ENCODE measurements at places on chromosomes 6 and 20.

DNA sequence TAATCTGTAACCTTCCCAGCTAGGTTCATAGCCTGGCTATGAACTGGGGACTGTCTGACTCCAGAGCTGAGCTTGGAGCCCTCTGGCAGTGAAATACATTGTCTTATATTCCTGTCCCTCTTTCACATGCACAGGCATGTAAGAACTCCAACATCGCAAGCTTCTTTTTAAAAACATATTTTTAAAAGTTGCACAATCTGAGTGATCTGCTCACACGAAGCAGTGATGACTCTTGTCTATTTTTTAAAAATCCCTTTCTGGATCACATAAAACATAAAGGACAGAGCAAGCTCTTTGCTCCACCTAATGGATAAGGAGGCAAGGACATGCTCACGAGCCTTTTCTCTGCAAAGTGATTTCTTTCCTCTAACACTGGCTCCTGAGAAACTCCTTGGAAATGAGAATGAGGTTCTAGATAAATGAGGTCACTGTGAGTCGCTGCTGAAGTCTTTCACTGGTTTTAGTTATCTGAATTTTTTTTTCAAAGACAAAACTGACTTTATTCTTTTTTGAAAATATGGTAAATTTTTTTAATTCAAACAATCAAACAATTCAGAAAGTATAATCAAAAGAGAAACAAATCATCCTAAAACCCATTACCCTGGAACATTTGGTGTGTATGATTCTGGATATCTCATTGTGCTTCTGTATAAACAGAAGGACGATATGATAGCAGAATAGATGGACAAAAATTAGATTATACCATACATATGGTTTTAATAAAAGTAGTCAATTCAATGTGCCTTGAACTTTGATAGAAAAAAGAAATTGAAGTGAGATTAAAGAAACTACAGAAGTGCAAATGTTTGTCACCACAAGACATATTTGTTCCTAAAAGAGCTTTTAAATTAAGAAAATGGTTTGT lies 30.8 kb downstream of the IL20RA start:
- no peak for DNase-seq

DNA sequence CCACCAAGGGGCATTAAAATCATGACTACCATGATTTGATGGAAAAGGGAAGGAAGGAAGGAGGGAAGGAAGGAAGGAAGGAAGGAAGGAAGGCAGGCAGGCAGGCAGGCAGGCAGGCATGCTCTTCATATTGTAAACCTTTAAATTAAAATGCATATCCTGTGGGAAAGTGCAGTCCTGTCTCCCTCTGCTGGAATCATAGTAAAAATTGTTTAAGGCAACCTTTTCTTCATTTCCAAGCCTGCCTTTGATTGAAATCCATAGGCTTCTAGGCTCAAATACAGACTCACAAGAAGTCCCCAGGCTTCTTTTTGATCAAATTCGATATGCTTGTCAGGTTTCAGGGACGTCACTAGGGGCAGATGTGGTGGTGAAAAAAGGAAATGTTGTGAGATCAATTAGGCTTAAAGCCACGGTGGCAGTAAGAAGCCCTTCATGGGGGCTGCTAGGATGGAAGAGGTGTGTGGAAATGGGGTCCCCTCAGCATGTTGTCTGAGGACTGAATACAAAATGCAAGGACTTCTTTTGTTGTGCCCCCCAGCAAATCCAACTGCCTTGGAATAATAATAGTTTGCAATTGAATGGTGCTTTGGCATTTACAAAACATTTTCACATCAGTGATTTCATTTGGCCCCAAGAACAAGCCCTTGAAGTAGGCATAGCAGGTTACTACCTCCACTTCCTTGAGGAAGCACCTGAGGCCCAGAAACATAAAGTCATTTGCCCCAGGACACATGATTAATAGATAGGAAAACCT lies 25.6 kb upstream of the GABRR1 start:
- no peak for DNase-seq

- no peak for DNase-seq
Measured at GRCh38 chr20:13305284-13305683, 84.2 kb downstream of the ISM1 start.

DNA sequence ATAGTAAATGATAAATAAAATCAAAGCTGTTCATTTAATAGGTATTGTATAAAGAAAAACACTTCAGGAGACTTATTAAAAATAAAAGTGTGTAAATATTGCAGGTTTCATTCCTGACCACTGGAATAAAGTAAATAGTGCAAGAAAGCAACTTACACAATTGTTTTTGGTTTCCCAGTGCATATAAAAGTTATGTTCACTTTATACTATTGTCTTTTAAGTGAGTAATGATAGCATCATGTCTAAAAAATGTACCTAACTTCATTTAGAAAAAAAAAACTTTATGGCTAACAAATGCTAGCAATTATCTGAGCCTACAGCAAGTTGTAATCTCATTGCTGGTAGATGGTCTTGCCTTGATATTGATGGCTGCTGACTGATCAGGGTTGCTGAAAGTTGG lies 726.6 kb upstream of the POU3F2 start:
- DNase-seq: no peak

GRCh38 chr6:24408719-24409410 lies 6.1 kb downstream of the MRS2 start:
- DNase-seq: no peak

GRCh38 chr6:16206595-16207037 lies 31.8 kb upstream of the GMPR start:
- DNase-seq: peak; percentile 19

- DNase-seq: no peak
Measured at GRCh38 chr6:151765444-151765886, 42.0 kb upstream of the ESR1 start.

GRCh38 chr20:10565922-10566897 lies 107.6 kb downstream of the JAG1 start:
- DNase-seq: peak; percentile 34

DNA sequence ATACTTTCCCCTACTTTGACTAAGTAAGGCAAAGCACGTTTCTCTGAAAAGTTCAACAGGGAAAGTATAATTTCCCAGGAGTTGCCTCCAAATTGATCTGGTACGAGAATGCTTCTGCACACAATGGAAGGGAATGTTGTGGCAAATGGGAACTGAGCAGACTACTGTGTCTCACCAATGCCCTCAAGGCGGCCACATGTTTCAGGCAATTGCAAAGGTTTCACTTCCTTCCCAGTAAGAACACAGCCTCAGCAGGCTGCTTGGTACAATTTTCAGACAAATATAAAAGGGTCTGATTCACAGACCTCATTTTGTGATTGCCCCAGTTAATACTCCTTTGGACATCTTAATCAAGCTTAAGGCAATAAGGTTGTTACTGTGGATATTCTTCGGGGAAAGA lies 71.2 kb downstream of the KIAA0319 start:
- DNase-seq: no peak

GRCh38 chr6:42522942-42523814 lies 40.7 kb upstream of the UBR2 start:
- no peak for DNase-seq

DNA sequence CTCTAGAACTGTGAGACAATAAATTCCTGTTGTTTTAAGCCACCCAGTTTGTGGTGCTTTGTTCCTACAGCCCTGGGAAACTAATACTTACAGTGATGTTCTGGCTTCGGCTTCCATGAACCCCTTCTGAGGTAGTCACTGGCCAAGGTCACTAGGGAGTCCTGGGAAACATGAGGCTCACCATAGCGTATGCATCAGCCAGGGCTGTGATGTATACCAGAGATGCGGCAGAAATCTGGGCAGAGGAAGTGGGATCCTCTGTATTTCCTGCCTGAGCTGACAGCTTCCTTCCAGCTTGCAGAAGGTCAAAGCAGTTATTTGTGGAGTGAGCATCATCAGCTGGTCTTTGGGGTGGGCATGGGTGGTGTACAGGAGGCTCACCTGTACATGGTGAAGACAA lies 27.9 kb downstream of the KAT14 start:
- no peak for DNase-seq

- DNase-seq: no peak
Measured at GRCh38 chr6:15622045-15622740, 40.6 kb downstream of the DTNBP1 start.

GRCh38 chr6:155894262-155894661 lies 438.6 kb upstream of the NOX3 start:
- no peak for DNase-seq

DNA sequence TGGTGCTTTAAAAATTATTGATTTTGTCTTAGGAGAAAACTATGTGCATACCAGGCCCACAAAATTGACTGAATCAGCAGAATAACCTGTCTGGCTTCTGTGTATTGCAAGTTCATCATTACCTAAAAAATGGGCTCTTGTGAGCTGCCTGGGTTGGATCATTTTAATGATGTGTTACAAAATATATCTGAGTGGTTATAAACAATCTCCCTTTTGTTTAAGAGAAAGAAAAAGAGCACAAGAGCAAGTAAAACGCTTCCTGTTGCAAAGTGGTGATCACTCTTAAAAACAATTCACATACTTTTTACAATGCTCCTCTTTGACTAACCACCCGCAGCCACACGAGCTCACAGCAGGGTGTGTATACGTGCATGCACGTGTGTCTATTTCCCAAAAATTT lies 335.1 kb downstream of the HDGFL1 start:
- no peak for DNase-seq

GRCh38 chr6:170344631-170345576 lies 38.3 kb downstream of the FAM120B start:
- DNase-seq: no peak

- DNase-seq: peak; percentile 50
Measured at GRCh38 chr6:32700391-32701040, 34.1 kb upstream of the HLA-DQB1 start.

- no peak for DNase-seq
Measured at GRCh38 chr6:20939161-20939775, 405.0 kb downstream of the CDKAL1 start.

DNA sequence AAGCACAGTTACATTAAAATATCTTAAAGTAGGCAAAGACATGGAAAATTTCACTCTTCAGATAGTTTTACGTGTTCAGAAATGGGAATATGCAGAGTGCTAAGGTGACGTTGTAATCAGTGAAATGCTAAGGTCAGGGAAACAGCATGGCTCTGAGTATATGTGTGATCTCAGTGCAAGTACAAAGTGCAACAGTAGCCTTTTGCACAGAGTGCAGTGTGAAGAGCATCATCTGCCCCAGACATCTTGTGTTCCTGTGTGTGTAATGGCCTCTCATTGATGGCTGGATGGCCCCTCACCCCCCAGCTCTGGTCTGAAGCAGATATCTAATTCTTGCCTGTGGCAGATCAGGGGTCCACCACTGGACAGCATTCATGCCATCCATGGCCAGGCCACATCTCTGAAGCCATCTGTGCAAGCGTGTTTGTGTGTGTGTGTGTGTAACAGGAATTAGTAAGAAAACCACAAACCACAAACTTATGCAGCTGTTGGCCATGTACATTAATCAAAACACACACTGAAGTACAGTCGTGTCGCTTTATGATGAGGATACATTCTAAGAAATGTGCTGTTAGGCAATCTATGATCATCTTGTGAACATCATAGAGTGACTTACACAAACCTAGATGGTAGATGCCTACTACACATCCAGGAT lies 165.1 kb downstream of the RALGAPA2 start:
- no peak for DNase-seq

GRCh38 chr6:136225496-136225895 lies 24.6 kb downstream of the MTFR2 start:
- no peak for DNase-seq

DNA sequence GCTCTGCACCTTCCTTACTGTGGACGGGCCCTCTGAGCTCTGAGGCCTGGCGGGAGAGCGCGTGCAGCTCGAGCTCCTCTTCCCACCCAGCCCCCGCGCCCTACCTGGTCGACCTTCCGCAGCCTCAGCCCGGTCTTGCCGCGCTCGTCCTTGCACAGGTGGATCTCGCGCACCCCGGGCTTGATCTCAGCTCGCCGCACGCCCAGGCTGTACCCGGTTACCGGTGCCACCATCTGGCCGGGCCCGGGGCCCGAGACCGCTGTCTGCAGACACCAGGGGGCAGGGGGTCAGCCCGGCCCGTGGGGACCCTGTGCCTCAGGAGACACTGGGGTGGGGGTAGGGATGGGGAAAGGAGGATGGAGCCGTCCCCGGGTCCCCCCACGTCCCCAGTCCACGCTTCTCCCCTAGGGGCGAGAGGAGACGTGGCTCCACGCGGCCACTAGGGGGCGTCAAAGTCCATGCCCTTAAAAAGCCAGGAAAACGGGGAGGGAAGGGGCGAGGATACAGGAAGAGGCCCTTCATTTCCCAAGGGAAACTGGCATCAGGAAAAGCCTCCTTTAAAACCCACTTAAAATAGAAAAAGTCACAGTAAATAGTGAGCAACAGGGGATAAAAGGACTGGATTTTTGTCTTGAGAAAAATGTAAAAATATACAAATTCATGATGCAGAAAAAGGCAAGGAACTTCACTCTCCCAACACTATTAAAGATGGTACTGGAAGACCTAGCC lies 15.5 kb downstream of the SDCBP2 start:
- DNase-seq: no peak

DNA sequence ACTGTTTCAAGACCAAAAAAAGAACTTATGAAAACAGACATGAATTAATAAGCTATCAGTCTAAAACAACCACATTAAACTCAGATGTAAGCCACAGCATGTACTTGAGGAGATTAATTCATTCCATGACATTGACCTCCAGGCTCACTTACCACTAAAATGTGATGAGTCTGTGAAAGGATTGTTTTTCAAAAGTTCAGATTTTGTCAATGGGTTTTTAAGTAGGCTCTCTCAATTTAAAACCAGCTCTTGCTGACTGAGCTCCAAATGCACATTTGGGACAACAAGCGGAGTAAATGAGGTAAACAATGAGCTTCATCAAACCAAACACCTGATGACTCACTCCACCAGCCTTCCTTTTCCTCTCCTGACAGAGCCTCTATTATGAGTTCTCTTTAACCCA lies 197.0 kb downstream of the SIM1 start:
- DNase-seq: no peak

DNA sequence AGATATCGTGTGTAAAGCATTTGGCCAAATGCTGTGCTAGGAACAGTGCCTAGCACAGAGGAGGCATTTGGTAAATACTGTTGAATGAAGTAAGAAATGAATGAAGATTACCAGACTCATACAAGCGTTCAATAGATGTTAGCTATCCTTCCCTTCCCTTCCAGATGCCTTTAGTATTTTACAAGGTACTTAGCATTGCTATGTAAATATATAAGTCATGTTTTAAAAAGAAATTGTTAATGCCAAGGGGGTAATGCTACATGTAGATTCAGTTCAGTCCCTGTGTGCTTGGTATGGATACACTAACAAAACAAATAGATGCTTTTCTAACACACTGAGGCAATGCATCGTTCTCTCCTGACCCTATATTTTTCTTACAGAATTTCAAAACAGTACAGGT lies 407.2 kb downstream of the ADGRB3 start:
- no peak for DNase-seq

- DNase-seq: no peak
Measured at GRCh38 chr6:105317607-105318533, 85.0 kb downstream of the PREP start.

GRCh38 chr6:86205980-86206379 lies 563.3 kb upstream of the SYNCRIP start:
- DNase-seq: no peak

- no peak for DNase-seq
Measured at GRCh38 chr20:44730441-44730840, 15.2 kb upstream of the KCNK15 start.

DNA sequence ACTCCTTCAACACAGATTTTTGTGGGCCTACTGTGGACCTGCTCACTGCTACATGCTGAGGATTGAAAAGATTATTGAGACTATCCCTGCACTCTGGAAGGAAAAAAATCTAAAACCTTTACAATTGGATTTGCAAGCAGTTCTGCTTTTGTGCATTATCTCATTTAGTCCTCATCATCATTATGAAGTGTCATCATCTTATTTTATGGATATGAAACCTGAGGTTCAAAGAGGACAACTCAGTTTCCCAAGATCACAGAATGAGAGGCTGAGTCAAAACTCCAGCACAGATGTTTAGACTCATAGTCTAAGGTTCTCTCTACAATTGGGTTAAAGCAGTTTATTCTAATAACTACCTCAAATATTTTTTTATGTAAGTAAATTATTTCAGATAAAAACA lies 160.2 kb upstream of the MARCKS start:
- DNase-seq: no peak
